ENCODE measurements at places on chromosomes 4 and X. TPM values are rescaled to one million over a fixed set of nuclear protein-coding genes. Genes with fewer than 3 reads are reported as not detected.

Gene TMPRSS11B
- not detected for total RNA-seq

Gene RHOXF2
- total RNA-seq = not detected

Gene TIGD4
- total RNA-seq = not detected

Gene DCX
- total RNA-seq = not detected

Gene TAF7L
- total RNA-seq = 0.15 TPM

Gene SULT1B1
- total RNA-seq = 16.7 TPM

DNA sequence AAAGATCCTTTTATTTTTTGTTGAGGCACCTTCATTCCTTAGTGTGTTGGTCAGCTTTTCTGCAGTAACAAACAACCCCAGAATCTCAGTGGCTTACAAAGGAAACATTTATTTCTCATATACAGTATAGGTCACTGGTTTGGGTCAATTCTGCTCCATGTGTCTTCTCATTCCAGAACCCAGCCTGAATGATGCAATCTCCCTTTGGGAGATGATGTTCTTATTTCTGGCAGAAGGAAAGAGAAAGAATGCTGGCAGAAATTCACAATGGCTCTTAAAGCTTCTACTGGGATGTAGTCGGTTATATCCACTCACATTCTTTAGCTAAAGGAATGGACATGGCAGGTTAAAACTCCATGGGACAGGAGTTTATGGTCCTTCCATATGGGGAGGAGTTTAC, 42.3 kb downstream of the IDS start:
- H3K27me3 ChIP-seq = no peaks in the 10 kb centered on the region
- no peak for DNase-seq

DNA sequence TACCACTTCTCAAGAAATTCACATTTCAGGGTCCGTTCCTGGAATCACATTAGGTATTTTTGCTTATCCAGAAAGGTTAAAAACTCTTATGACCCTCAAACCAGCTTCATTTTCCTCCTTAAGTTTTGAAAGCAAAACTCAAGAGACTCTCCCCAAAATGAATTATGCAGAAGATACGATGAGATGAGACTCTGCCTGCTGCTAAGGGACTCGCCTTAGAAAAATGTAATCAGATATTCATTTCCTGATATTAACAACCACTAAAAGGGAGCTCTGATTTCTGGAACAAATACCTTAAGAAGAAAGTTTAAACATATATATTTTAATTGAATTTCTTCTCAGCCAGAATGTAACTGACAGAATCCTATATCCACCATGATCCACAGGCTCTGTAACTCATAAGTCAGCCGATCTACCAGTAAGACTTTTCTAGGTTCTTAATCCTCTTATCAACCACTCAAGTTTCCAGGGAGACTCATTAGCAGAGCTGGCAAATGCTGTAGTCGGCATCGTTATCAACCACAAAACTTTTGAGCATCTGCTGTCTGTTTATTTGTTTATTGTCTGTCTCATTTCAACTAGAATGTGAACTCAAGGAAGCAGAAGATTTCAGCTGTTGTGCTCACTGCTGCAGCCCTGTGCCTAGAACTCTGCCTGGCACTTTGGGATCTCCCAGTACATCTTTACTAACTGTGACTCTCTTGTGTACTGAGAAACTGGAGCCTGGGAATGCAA, 112.5 kb downstream of the LDB2 start:
- H3K4me1 ChIP-seq = no peaks in the 10 kb centered on the region
- H3K27me3 ChIP-seq = no peaks in the 10 kb centered on the region
- H3K27ac ChIP-seq = no peak overlapping the region
- no peaks in the 10 kb centered on the region for H3K36me3 ChIP-seq
- H3K4me3 ChIP-seq = no peak overlapping the region

DNA sequence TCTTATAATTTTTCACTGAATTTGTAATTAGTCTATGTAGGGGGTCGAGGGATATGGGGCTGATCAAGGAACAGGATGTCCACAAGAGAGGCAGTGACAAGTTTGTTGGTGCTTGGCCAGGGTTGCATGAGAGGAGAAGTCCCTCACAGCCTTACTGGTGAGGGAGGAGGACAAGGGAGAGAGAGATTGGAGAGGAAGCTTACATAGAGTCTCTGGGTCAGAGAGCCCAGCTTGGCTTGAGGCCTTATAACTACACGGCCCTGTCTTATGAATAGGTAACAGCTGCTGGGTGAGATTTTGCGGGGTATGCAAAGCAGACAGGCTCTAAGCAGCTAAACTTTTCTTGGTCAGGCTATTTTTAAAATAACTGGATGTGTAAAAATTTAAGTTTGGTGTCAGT, 37.9 kb upstream of the OTUD4 start:
- H3K27me3 ChIP-seq = no peaks in the 10 kb centered on the region
- H3K36me3 ChIP-seq = no peaks in the 10 kb centered on the region
- DNase-seq = no peak
- no peaks in the 10 kb centered on the region for H3K4me1 ChIP-seq
- H3K27ac ChIP-seq = no peak overlapping the region

DNA sequence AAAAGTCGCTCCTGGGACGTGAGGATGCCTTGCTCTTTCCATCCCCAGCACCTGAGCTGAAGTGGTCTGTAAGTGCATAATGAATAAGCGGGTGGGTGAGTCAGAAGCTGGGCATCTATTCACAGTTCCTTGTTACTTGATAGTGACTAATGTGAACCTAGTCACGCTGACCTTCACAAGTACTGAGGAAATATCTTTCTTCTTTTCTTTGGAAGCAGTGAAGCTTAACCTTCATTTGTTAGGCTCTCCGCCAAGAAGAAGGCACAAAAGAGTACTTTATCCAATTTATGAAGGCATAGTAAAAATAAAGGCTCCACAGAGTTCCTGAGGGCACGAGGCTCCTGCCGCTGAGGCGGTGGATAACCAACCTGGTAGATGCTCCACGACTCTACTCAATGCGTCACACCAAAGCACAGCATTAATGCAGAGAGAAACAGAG, 475.7 kb upstream of the SLIT2 start:
- no peaks in the 10 kb centered on the region for H3K27me3 ChIP-seq
- H3K36me3 ChIP-seq = no peaks in the 10 kb centered on the region
- H3K4me3 ChIP-seq = no peak overlapping the region
- DNase-seq = no peak
- no peak overlapping the region for H3K27ac ChIP-seq

GRCh38 chr4:23068756-23069155, 376.0 kb downstream of the GBA3 start:
- no peaks in the 10 kb centered on the region for H3K27me3 ChIP-seq
- DNase-seq = no peak
- H3K4me3 ChIP-seq = no peak overlapping the region
- no peak overlapping the region for H3K27ac ChIP-seq
- no peaks in the 10 kb centered on the region for H3K4me1 ChIP-seq

- no peaks in the 10 kb centered on the region for H3K36me3 ChIP-seq
- no peaks in the 10 kb centered on the region for H3K27me3 ChIP-seq
- H3K4me1 ChIP-seq = no peaks in the 10 kb centered on the region
- H3K27ac ChIP-seq = no peak overlapping the region
- no peak overlapping the region for H3K4me3 ChIP-seq
- DNase-seq = no peak
Observed at GRCh38 chrX:39900777-39901170, 197.0 kb downstream of the BCOR start.

DNA sequence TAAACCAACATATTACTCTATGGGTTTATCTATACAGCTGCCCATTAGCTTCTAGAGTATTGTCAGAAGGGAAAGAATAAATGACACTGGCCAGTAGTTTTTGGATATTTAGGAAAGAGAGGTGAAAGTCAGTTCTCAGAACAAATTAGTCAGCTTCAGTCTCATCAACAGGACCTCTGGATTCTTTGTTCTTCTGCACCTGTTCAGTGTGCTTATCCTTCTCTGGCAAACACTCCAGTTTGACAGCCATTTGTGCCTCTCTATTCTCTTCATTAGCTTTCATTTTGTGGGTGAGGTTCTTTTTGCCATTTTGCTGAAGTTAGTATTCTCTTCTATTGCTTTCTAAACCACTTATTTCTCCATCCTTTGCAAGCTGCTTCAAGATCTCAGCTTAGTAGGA, 107.0 kb downstream of the PCDH18 start:
- no peaks in the 10 kb centered on the region for H3K36me3 ChIP-seq
- no peak for DNase-seq
- no peaks in the 10 kb centered on the region for H3K4me1 ChIP-seq
- no peak overlapping the region for H3K27ac ChIP-seq
- H3K27me3 ChIP-seq = no peaks in the 10 kb centered on the region

DNA sequence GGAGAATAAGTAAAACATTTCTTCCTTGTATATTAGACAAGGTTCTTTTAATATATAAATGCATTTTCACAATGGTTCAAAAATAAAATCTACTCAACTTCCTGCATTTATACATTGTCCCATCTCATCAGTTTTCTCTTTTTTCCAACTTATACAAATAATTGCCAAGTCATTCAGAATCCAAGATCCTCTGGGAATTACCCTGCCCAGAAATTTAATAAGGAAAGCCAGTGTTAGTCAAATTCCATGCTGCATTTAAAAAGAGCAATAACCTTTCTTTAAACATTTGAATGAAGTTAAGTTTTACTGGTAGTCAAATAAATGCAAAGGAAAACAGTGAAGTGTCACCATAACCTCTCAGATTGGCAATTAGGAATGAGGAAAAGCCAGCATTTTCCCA, 357.9 kb downstream of the PPP3CA start:
- DNase-seq = no peak
- no peak overlapping the region for H3K4me3 ChIP-seq
- H3K4me1 ChIP-seq = no peaks in the 10 kb centered on the region
- no peaks in the 10 kb centered on the region for H3K27me3 ChIP-seq
- no peaks in the 10 kb centered on the region for H3K36me3 ChIP-seq
- no peak overlapping the region for H3K27ac ChIP-seq

DNA sequence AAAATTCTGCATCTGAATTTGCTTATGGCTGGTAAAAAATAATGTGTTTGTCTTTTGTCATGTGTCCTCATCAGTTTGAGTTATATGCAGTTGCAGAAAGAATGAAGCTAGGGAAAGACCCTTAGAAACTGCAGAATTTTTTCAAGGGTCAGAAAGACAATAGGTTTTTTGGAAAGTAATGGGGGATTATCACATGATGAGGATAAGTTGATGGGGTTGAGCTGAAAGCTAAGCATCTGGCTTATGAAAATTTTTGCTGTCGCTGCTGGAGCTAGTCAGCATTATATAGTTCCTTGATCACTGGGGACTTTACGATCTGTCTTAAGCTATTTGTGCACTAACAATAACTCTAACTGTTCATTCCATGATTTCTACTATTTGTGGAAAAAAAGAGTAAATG, 331.7 kb downstream of the PPARGC1A start:
- DNase-seq = no peak
- no peaks in the 10 kb centered on the region for H3K4me1 ChIP-seq
- no peaks in the 10 kb centered on the region for H3K27me3 ChIP-seq
- no peak overlapping the region for H3K4me3 ChIP-seq
- no peak overlapping the region for H3K27ac ChIP-seq
- no peaks in the 10 kb centered on the region for H3K36me3 ChIP-seq

- no peaks in the 10 kb centered on the region for H3K4me1 ChIP-seq
- no peak overlapping the region for H3K27ac ChIP-seq
- H3K4me3 ChIP-seq = no peak overlapping the region
Observed at GRCh38 chrX:15056044-15056443, 182.8 kb downstream of the MOSPD2 start.
